ENCODE measurements at places on chromosomes 13 and 19.

DNA sequence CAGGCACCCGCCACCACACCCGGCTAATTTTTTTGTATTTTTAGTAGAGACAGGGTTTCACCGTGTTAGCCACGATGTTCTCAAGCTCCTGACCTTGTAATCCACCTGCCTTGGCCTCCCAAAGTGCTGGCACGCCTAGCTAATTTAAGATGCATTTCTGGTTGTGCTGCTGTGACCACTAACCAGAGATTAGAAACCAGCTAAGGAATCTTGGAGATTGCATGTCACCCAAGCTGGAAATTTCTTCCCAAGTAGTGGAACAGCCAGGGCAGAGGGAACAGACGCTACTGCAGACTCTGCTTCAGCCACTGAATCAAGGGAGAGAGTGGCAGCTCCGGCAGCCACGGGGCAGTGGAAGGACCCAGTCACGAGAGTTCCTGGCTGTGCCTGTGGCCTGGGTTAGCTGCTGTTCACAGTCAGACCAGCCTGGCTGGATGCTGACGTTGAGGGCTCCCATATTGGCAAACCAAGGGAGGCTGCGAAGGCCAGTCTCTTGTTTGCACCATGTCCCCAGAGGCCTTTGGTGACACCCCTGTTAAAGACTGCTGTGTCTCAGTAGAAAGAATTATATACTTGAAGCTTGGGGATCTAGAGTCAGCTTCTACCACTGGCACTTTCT is 7.9 kb downstream of the TPM4 start:
- DNase-seq = no peak

GRCh38 chr19:34317311-34317927 is 47.6 kb upstream of the GPI start:
- no peak for DNase-seq

GRCh38 chr13:51614350-51614786 is 30.1 kb downstream of the WDFY2 start:
- DNase-seq = peak; percentile 28

DNA sequence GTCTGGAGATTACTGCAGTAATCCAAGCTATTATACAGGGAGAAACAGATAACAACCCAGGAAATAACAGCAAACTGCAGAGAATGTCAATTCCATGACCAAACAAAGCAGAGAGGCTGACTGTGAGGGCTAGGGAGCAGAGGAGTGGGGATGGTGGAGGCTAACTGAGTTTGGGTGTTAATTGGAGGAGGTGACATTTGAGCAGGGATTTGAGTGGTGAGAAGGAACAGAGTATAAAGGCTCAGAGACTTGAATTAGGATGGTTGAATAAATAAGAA is 3.1 kb downstream of the DMAC2 start:
- DNase-seq = no peak

GRCh38 chr19:5926641-5927440 is 12.8 kb downstream of the CAPS start:
- no peak for DNase-seq

DNA sequence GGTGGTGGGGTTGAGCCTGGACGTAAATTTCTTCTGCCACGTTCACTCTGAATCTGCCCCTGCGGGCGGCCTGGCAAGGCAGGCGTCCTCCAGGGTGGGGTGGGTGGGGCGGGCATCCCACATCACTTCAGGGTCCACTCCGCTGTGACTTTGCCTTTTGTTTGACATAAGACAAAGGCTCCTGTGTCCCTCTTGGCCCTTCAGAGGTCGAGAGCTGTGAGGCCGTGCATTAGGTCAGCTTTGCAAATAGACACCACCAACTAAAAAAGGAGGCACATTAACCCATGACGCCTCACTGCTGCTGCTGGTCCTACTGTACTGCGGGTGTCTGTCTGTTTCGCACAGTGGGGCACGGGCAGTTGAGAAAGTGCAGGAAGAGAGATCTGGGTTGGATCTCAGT is 10.5 kb upstream of the ZNF536 start:
- no peak for DNase-seq

GRCh38 chr13:21016487-21016886 is 44.9 kb downstream of the LATS2 start:
- DNase-seq = no peak

GRCh38 chr13:78376033-78376432 is 227.3 kb downstream of the POU4F1 start:
- DNase-seq = no peak

DNA sequence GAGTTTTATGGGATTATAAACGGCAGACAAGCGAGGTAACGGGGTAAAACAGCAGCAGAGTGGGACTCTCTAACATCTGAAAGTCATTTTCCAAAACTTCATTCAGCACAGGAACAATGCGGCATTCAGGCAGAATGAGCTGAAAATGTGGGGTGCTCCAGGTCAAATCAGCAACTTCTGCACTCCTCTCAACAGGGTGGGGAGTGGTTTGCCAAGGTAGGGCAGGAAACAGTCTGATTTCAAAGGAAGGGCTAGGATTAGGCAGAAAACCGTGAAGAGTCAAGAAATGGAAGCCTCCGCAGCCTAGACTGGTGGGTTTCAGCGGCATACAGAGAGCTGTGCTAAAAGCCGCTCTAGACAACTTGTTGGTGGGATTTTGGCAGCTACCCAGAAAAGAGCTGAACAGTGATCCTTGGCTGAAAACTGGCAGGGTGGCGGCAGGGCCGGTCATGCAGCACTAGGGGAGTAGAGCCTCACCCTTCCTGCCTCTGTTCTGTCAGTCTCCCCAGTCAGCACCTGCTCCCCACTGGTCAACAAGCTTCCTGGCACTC is 154.2 kb upstream of the KLF12 start:
- DNase-seq = peak; percentile 7

- DNase-seq = peak; percentile 7
Measured at GRCh38 chr13:49935171-49936074, 717 bp downstream of the SPRYD7 start.

GRCh38 chr19:31018936-31019335 is 330.3 kb downstream of the TSHZ3 start:
- no peak for DNase-seq

DNA sequence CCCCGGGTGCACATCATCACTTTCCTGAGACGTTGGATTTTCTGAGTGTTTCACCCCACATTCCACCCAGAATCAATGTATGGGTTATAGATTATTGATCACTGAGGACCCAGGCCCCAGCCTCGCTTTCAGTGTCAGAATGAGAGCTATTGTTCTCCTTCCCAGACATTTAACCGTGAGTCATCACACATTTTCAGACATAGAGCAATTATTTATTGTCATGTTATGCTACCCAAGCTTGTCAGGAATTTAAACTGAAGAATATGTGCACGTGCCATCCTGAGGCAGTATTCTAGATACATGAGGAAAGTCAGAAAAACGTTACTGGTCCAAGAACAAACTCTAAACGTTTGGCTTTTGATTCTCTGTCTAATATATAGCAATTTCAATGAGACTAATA is 276.6 kb upstream of the ZNF507 start:
- no peak for DNase-seq

- no peak for DNase-seq
Measured at GRCh38 chr19:6101991-6102390, 8.3 kb downstream of the RFX2 start.

DNA sequence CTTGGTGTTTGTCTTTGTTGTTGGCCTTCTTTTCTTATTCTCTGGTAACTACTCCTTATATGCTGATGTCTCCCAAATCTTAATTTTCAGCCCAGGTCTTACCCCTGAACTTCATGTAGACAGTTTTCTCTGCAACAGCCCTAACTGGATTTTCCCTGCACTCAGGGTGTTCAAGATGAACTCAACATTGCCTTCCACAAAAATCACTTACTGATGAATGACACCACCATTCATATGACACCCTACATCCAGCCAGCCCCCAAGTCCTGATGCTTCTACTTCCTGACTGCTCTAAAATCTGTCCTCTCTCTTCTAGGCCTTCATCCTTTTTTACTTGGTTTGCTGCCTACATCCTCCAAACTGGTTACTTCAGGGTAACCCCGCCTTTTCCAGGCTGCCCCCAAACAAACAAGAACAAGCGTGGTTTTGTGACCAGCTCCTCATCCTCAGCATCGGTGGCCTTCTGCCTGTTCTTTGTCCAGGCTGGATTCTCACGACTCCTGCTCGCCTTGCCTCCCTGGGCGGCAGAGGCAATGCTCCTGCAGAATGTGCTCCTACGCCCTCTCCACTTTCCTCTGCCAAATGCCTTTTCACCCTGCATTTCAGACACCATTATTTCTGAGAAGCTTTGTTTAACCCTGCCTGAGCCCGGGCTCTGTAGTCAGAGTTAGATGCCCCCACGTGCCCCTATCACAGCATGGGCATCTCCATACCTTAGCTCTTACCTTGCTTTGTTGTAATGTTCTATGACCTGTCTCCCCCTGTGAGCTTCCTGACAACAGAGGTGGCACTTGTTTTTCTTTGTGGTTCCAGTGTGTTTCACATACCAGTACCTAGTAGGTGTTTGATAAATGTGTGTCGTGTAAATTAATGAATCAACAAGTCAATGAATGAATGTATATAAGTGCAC is 61.8 kb downstream of the WDFY2 start:
- no peak for DNase-seq

- no peak for DNase-seq
Measured at GRCh38 chr19:408441-408901, 476 bp downstream of the C2CD4C start.

GRCh38 chr13:38902551-38902950 is 88.1 kb downstream of the STOML3 start:
- DNase-seq = no peak

DNA sequence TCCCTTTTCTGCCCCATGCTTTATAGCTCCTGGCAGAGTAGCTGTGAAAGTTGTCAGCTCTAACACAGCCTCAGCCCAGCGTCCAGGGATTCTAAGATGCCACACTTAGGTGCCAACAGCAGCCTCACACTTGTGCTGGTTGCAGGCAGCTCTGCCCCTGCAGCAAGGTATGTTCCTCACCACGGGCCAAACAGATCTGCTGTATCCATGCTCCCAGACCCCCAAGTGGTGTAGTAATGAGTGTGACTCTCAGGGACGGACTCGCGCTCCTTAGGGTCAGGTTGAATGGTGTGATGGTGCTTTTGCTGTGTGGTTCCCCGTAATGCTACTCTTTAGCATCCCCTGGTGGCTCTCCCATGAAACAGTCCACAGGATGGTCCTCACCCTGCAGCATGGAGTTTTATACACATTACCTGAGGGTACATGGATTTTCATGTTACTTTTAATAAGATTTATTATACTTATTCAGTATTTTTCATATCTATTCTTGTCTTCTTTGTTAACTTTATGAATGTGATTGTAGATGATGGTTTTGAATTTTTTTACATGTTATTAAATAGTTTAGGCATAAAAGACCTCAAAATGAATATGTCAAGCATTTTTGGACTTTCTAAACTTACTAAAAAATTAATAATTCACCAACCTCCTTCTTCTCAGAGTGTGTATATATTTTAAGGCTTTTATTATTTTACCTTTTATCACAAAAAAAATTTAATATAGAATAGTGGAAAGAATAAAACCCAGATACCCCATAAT is 232.5 kb downstream of the SLC7A1 start:
- peak; percentile 4 for DNase-seq

DNA sequence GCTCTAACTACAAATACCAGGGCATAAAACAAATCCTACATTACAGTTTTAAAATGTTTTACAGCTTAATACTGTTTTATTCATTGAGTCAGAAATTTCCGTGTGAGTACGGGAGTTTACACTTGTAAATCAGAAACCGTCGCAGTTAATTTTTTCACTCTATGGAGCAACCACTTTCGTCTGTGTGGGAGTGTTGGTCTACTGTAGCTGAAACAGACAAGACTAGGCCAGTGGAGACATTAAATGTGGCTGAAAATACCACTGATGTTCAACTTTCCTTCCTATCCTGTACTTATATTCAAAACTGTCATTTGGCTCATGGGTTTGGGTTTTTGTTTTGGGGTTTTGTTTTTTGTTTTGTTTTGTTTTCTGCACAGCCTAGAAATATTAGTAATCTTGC is 268.7 kb downstream of the DCT start:
- peak; percentile 4 for DNase-seq

DNA sequence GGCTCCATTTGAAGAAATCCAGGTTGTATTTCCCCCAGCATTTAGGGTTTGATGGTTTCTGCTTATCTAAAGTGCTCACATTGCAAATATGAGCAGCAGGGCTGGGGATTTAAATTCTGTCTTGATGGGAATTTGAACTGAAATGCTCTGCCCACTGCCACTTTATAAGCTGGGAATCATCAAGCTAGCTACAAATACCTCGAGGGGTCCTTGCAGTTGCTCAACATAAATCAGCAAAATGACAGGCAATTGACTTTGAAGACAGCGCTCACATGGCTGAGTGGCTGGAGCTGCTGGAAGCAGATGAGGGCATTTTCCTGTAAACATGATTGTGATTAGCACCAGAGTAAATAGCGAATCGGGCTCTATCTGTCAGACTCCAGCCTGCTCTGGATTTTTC is 39.4 kb upstream of the MEDAG start:
- DNase-seq = no peak

DNA sequence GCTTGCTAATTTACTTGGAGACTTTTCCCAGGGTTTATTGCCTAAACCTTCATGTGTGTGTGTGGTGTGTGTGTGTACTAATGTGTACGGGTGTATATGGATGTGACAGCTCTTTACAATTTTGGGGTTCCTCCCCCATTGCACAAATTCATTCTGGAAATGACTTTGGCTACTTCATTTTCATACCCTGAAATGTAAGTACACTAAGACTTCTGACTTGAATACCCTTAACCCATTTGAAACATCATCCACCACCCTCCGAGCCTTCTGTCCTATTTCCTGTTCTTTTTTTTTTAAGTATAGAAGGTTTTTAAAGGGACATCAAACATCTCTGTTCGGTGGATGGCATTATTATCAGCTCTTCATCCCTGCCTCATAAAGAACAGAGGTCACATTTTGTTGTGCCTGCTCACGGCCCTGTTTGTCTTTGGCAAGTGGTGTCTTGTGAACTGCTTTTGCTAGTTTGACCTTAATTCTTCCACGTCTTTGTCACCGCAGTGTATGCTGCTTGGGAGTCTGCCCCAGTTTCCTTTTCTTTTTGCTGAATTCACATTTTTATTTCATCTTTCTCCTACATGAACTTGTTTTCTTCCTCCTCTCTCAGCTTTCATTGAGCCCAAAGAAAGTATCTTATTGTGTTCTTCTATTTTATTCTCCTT is 228.3 kb downstream of the FOXO1 start:
- no peak for DNase-seq

- no peak for DNase-seq
Measured at GRCh38 chr19:51439021-51439465, 19.2 kb downstream of the SIGLEC8 start.

GRCh38 chr13:22653866-22654265 is 526.9 kb upstream of the SGCG start:
- DNase-seq = no peak

DNA sequence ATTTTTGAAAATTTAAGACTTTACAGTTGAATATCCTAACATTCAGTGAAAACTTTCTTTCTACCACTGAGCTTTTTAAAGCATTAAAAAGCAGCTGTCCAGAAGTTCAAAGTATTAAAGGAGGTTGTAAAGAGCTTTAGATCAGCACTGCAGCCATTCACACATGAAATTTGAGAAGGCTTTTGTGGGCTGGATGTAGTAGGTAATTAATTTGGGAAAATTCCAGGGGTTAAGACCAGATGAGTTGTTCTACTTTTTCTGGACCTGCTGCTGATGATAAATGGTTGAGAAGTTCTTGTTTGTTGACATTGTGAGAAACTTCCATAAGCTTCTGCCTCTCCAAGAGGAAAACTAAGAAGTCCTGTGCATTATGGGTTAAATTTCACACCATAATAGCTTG is 1779.6 kb upstream of the PRR20A start:
- no peak for DNase-seq

All from activated T-cell treated with anti-CD3 and anti-CD28 coated beads for 24 hours (primary cell).